ENCODE measurements at places on chromosomes 2 and 18. TPM values are rescaled to one million over a fixed set of nuclear protein-coding genes. Genes with fewer than 3 reads are reported as not detected.

The KCNS3 gene
- 3.1 TPM for total RNA-seq

The SERPINB12 gene
- total RNA-seq = not detected

The DSG3 gene
- total RNA-seq = 0.09 TPM

The D2HGDH gene
- 60.3 TPM for total RNA-seq

DNA sequence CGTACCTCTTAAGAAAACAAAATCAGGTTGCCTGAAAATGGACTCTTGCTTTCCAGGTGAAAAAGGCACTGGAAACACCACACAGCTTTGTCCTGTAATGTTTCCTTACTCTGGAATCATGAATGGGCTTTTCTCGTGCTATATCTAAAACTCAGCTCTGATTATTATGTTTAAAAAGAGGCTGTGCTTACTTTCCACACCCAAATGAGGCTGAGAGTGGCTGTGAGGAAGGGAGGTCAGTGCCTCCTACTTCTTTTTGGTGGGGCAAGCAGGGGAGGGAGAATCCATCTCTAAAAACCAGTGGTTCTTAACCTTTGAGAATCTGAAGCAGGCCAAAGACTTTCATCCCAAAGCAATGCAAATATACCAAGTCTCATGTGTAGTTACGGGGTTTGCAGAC is 148.6 kb downstream of the FAM210A start:
- H3K4me1 ChIP-seq = peaks cover 3% of the 10 kb centered on the region
- no peak for DNase-seq
- H3K36me3 ChIP-seq = no peaks in the 10 kb centered on the region
- peaks cover 5% of the 10 kb centered on the region for H3K27me3 ChIP-seq
- H3K27ac ChIP-seq = no peak overlapping the region
- no peak overlapping the region for H3K4me3 ChIP-seq

- no peaks in the 10 kb centered on the region for H3K36me3 ChIP-seq
- peak overlapping the region; percentile 79 for H3K27ac ChIP-seq
- H3K4me3 ChIP-seq = peak overlapping the region; percentile 70
- H3K27me3 ChIP-seq = no peaks in the 10 kb centered on the region
- H3K4me1 ChIP-seq = peaks cover 5% of the 10 kb centered on the region
These were observed 47.7 kb upstream of the POMC start for GRCh38 chr2:25215948-25216679.

- DNase-seq = no peak
- H3K4me1 ChIP-seq = peaks cover 17% of the 10 kb centered on the region
- peaks cover 28% of the 10 kb centered on the region for H3K27me3 ChIP-seq
- H3K36me3 ChIP-seq = no peaks in the 10 kb centered on the region
These were observed 3.7 kb upstream of the MTCL1 start for GRCh38 chr18:8701546-8702118.

DNA sequence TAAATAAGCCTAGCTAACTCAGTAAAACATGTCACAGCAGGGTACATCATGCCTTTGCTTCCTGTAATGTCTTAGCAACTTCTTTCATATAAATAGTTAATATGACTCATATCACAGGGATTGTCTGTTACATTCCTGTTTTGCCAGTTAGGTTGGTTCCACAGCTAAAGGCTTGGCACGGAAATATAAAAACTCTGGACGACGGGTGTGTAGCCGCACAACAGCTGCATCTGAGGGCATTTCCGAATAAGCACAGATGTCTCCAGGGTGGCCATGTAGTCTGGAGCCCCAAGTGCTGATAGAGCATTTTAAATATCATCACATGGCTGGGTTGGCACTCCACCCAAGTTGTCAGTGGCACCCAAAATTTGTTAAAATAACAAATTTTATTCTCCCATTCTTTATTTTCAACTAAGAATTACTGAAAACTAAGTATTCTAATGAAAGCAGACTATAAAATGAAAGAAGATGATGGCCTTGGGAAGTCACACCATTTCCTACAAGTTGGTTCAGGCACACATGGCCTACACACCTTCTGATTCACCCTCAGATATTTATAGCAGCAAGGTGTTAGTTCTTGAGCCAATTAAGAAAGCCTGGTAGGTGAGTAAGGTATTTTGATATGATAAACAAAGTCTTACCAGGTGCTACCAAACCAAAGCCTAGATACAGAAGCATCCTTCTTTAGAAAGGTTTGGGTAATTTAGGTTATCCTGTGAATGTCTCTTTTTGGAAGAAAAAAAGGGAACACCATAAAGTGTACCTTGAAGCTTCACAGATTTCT is 61.8 kb upstream of the STK17B start:
- H3K27ac ChIP-seq = peak overlapping the region; percentile 85
- no peak overlapping the region for H3K4me3 ChIP-seq
- peaks cover 7% of the 10 kb centered on the region for H3K36me3 ChIP-seq
- H3K27me3 ChIP-seq = no peaks in the 10 kb centered on the region

Data from mesothelial cell of epicardium (in vitro differentiated cells).